ENCODE measurements at places on chromosomes 3 and 15.

DNA sequence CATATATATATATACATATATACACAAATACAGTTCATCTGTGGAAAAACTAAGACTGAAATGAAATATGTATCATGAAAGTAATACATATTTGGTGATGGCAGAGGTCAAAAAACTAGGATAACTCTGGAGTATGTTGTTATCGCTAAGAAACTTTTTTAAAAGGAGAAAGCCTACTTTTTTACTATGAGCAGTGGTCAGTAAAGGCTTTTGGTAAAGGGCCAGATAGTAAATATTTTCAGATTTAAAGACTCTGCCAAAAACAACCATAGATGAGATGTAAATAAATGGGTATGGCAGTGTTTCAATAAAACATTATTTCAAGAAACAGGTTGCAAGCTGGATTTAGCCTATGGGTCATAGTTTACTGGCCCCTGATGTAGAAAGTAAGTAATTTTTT lies 93.8 kb upstream of the TGFBR2 start:
- DNase-seq: no peak

DNA sequence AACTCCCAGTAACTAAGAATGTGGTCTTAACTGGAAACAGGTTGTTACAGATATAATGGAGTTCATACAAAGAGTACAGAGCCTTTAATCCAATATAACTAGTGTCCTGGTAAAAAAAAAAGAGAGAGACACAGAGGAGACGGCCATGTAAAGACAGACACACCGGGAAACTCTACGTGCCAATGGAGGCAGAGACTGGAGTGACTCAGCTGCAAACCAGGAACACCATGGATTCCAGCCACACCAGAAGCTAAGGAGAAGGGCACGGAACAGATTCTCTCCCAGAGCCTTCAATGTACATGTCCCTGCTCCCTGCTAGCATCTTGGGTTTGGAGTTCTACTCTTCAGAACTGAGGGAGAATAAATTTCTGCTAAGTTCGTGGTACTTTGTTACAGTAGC lies 4.5 kb downstream of the RNF168 start:
- DNase-seq: peak; percentile 75

DNA sequence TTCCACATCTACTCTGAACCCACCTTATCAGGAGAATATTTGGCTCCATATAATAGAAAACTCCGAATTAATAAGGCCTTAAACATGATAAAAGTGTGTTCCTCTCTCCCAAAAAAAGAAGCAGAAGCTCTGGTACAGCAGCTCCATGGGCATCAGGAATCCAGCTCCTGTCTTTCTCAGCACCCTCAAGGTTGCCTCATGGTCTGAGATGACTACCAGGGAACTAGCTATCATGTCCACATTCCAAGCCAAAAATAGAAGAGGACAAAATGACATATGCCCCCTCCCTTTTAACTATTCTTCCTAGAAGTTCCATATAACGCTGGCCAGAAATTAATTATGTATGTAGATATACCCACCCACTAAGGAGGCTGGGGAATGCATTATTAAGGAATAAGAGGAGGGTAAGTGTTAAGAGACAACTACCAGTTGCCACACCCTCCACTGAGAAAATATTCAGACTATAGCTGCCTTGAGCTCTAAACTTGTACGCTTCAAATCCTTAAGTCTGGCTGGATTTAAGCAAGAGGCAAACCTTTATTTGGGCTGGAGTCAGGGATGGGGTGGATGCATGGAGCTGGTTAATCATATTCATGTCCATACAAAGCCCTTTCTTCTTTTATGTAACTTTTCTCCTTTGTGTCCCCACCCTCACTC lies 35.8 kb upstream of the CTDSPL start:
- DNase-seq: no peak

- peak; percentile 63 for DNase-seq
Observed at GRCh38 chr15:70722266-70723121, 40.9 kb downstream of the UACA start.

GRCh38 chr3:109028753-109029152 lies 75.1 kb upstream of the GUCA1C start:
- no peak for DNase-seq
